ENCODE measurements at places on chromosomes 3 and 15. TPM values are rescaled to one million over a fixed set of nuclear protein-coding genes. Genes with fewer than 3 reads are reported as not detected.

DNA sequence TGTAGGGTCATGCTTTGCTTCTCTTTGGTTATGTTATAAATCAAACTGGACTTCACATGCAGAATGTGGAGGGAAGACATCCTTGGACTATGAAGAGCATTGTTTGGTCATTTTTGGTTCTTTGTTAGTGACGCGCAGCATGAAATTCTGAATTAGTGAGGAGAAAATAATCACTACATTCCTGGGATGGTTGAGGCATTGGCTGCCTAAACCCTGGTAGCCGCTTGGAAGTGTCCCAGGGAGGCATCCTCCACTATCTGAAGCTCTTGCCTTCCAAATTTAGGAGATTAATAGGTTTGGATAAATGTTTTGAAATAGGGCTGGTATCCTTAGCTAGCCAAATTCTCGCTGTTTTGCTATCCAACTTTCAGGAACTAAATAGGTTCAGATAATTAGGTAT lies 96.2 kb downstream of the CLSTN2 start:
- no peak overlapping the region for H3K27ac ChIP-seq
- H3K4me1 ChIP-seq, result no peaks in the 10 kb centered on the region
- DNase-seq, result no peak
- H3K36me3 ChIP-seq, result no peaks in the 10 kb centered on the region
- H3K27me3 ChIP-seq, result no peaks in the 10 kb centered on the region

CCDC51 gene
- 9.8 TPM for total RNA-seq

- peaks cover 13% of the 10 kb centered on the region for H3K27me3 ChIP-seq
- peaks cover 16% of the 10 kb centered on the region for H3K4me1 ChIP-seq
- DNase-seq, result peak; percentile 38
- H3K4me3 ChIP-seq, result no peak overlapping the region
Observed at GRCh38 chr3:150180334-150180733, 209.6 kb upstream of the PFN2 start.

DNA sequence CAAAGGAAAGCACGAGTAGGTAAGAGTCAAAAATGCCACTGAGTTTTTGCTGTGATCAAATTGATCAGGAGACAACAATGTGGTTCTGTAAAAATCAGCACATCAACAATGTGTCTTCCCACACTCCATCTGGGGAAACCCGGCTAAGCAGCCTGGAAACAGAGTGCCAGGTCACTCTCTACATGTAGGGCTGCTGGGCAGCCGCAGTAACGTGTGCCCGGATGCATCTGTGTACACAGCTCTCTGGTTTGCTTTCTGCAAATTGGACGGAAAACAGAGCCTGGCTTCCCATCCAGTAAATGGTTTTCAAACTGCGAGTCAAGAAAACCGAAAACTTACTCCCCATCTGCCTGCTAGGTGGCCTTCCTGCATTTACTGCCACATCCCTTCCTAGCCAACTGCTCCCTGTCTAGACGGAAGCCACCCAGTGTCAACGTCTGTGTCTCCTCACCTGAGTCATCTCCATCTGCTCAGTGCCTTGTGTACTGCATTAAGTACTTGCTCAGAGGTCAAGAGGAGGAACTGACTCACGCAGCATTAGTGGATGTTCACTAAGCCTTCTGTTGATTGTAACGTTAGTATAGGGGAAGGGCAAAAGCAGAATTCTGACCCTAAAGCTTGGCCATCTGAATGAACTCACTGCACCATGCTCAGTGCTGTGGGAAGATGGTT lies 124.1 kb downstream of the TJP1 start:
- H3K4me3 ChIP-seq, result no peak overlapping the region
- peak; percentile 90 for DNase-seq
- H3K27ac ChIP-seq, result peak overlapping the region; percentile 90
- peaks cover 20% of the 10 kb centered on the region for H3K4me1 ChIP-seq
- H3K36me3 ChIP-seq, result peaks cover 5% of the 10 kb centered on the region
- H3K27me3 ChIP-seq, result no peaks in the 10 kb centered on the region

Measured in endothelial cell of umbilical vein (primary cell).